Pulmonary artery endothelial cell (primary cell): ENCODE measurements at places on chromosomes 3 and 15. TPM values are rescaled to one million over a fixed set of nuclear protein-coding genes. Genes with fewer than 3 reads are reported as not detected.

Gene SEMA6D
- 5.9 and 10.2 TPM in 2 replicates for total RNA-seq

Gene CLDN1
- 0.07 and 0.14 TPM in 2 replicates for total RNA-seq

Gene OXTR
- total RNA-seq, result 0.07 and 0.28 TPM in 2 replicates

Gene ST3GAL6
- total RNA-seq, result 22.2 and 27.6 TPM in 2 replicates

Gene TGM5
- total RNA-seq, result not detected in 2 replicates

Gene ZFAND6
- total RNA-seq, result 146 and 218 TPM in 2 replicates

Gene ERICH6
- total RNA-seq, result not detected in 2 replicates
